CD8-positive, alpha-beta memory T cell (primary cell): ENCODE measurements at places on chromosomes 12 and 14. TPM values are rescaled to one million over a fixed set of nuclear protein-coding genes. Genes with fewer than 3 reads are reported as not detected.

NDRG2 gene
- 4.8 TPM for total RNA-seq

DNA sequence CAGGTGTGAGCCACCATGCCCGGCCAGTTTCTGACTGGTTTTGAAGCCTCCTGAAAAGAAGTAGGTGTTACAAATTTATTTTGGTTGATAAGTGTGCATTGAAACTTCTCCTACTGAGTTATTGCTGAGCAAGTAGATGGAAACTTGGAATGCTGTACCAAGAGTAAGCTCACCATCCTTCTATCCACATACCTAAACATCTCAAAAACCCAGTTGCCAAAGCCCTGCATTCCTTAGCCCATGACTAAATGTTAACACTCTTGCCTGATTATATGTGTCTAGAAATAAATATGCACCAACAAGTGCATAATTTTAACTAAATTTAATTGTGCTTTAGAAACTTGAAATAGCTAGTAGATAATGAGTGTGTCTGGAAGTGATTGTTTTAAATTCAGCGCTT, 357.8 kb downstream of the DUSP6 start:
- no peaks in the 10 kb centered on the region for H3K4me1 ChIP-seq
- H3K4me3 ChIP-seq: no peak overlapping the region
- H3K27me3 ChIP-seq: no peaks in the 10 kb centered on the region
- H3K27ac ChIP-seq: no peak overlapping the region
- no peaks in the 10 kb centered on the region for H3K36me3 ChIP-seq
- DNase-seq: no peak

DNA sequence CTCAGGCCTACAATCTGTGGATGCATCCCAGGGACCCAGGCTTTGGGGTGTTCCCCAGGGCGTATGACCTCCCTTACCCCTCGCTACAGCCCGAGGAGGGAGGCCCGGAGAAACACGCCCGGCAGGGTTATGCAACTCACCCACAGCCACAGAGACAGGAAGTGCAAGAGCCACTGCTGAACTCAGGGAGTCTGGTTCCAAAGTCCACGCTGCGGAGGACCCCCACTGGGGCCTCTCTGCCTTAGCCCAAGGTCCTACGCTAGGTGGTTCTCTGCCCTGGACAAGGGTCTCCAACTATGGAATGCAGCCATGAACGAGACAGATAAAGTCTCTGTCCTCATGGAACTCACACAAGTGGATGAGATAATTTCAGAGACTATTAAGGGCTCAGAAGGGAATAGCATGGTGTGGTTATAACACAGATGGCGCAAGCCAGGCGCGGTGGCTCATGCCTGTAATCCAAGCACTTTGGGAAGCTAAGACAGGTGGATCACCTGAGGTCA, 11.3 kb downstream of the SCARB1 start:
- no peaks in the 10 kb centered on the region for H3K4me1 ChIP-seq
- no peaks in the 10 kb centered on the region for H3K27me3 ChIP-seq
- H3K36me3 ChIP-seq: no peaks in the 10 kb centered on the region
- H3K27ac ChIP-seq: no peak overlapping the region
- H3K4me3 ChIP-seq: no peak overlapping the region

SYCP3 gene
- total RNA-seq: 0.22 TPM

GRCh38 chr14:63899953-63900352, 47.1 kb downstream of the SYNE2 start:
- DNase-seq: no peak
- H3K4me1 ChIP-seq: peaks cover 21% of the 10 kb centered on the region
- H3K36me3 ChIP-seq: no peaks in the 10 kb centered on the region
- H3K27ac ChIP-seq: no peak overlapping the region

GRCh38 chr14:100540141-100540925, 46.9 kb downstream of the BEGAIN start:
- H3K4me1 ChIP-seq: no peaks in the 10 kb centered on the region
- DNase-seq: no peak
- no peak overlapping the region for H3K27ac ChIP-seq
- no peak overlapping the region for H3K4me3 ChIP-seq
- H3K27me3 ChIP-seq: no peaks in the 10 kb centered on the region

DNA sequence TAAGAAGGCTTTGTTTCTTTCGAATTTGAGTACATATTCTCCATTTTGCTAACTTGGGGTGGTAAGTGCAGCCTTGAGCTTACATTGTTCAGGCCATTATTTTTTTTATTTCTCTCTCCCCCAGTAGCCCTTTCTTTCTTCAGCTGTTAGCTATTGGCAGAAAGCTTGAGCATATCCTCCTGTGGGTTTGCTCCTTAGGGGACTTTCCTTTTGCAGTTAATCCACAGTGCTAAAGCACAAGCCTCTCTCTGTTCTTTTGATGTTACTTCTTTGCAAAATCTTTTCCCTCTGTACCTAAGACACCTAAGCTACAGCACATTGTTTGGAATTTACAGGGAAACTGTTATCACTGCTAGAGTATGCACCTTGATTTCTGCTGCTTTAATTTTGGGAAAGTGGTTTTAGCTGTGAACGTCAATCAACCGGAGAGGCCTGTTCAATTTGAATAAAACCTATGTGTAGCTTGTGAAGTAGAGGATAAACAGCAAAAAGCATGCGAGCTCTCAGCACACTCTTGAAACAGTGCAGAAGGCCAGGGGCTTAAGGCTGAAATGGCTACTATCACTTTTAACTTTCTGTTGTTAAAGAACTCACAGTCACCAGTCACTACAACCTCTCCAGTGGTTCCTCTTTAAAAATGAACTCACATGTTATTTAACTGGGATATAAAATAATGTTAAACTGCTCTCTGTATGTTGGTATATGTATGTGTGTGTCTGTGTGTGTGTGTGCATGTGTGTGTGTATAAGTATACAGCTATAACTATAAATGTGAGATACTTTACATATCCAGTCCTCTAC, 139.2 kb downstream of the PDZRN4 start:
- no peak for DNase-seq
- no peaks in the 10 kb centered on the region for H3K27me3 ChIP-seq
- no peak overlapping the region for H3K27ac ChIP-seq
- H3K4me1 ChIP-seq: no peaks in the 10 kb centered on the region

TAMALIN gene
- total RNA-seq: 7.3 TPM

SLC38A2 gene
- 202 TPM for total RNA-seq

NRXN3 gene
- not detected for total RNA-seq

GRCh38 chr12:53793221-53793620, 41.4 kb upstream of the CISTR start:
- no peak overlapping the region for H3K27ac ChIP-seq
- H3K27me3 ChIP-seq: no peaks in the 10 kb centered on the region
- no peak for DNase-seq
- H3K4me3 ChIP-seq: no peak overlapping the region

NPFF gene
- total RNA-seq: not detected

DNA sequence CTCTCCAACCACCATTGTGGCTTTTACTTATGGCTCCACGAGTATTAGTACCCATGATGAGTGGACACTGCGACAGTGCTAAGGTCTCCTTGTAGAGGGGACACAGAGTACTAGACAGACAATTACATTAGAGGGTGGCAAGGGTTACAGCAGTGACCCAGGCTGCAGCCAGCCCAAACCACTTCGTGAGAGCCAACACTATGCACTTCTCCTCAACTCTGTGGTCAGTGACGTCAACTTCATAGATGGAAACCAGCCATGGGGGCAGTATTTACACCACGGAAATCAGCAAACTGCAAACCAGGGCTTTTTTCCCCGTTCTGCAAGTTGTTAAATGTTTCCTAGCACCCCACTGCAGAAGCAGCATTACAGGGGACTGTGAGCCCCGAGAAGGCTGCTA, 61.6 kb upstream of the ZFP36L1 start:
- H3K4me3 ChIP-seq: no peak overlapping the region
- H3K4me1 ChIP-seq: no peaks in the 10 kb centered on the region
- no peak overlapping the region for H3K27ac ChIP-seq
- H3K36me3 ChIP-seq: no peaks in the 10 kb centered on the region
- H3K27me3 ChIP-seq: no peaks in the 10 kb centered on the region
- no peak for DNase-seq

DNA sequence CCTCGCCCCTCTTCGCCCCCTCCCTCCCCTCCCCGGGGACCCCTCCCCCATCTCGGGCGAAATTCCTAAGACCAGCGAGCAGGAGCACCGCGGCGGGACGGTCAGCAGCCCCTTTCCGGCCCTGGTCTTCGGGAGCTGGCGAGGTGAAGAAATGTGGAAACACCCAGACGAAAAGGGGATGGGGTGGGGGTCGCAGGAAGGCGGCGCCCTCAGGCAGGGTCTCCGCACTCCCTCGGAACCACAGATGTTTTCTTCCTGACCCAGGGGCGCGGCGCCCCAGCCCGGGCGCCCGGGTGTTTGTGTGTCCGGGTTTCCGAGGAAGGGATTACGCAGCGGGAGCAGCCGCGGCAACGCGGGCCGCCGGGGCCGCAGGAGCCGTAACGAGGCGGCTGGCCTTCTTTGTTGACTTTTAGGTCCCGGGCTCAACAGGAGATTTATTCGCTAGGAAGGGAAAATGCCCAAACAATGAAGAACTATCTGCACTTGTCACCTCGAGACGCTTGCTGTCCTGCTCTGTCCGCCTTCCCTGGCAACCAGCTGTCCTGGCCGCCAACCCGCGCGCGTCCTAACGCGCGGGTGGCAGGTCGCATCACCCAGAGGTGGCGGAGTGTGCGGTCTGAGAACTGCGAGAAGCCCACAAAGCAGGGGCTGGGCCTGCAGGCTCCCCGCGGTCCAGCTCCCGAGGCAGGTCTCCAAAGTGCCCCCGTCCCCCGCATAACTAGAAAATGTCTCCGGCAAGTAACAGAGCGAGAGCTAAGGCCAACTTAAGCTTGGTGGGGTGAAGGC, 7.0 kb downstream of the FOXA1 start:
- H3K4me3 ChIP-seq: no peak overlapping the region
- H3K27me3 ChIP-seq: peaks cover 11% of the 10 kb centered on the region
- H3K4me1 ChIP-seq: no peaks in the 10 kb centered on the region
- no peaks in the 10 kb centered on the region for H3K36me3 ChIP-seq

DNA sequence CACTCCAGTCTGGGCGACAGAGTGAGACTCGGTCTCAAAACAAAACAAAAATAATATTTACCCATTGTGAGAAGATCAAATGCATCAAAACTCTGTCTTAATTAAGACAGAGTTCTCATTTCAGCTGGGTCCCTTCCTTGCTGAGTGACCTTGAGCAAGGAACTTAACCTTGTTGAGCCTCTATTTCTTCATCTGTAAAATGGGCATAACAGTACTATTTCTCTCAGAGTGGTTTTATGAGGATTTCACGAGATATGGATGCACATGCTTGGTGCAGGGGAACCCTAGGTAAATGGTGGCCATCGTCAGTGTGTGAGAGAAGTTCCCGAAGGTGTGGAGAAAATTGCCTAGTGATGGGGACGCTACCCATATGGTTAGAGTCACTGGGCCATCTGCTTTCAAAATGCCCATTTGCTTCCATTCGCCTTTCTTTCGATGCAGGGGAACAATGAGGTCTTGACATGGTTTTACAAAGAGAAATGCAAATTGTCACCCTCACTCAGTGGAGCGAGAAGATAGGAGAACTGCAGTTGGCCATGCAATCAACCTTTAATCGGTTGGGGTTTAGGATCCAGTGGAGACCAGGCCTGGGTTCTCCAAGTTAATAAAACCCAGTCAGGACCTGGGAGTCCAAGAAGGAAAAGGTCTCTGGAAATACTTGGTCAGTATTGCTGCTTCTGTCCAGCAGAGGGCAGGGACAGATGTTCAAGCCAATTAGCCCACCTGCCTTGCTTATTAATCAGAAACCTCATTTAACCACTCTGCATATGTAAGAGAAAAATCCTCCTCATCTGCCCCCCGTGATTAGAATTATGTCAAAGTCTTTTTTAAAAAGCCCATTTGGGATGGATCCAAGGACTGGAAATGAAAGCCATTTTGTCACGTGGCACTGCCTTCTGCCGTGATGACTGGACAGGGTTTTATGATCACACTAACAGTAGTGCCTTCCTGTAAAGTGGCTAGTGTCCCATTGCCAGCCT, 37.2 kb downstream of the CFAP251 start:
- no peak overlapping the region for H3K4me3 ChIP-seq
- no peak for DNase-seq
- no peak overlapping the region for H3K27ac ChIP-seq
- peaks cover 3% of the 10 kb centered on the region for H3K27me3 ChIP-seq
- H3K4me1 ChIP-seq: no peaks in the 10 kb centered on the region

DNA sequence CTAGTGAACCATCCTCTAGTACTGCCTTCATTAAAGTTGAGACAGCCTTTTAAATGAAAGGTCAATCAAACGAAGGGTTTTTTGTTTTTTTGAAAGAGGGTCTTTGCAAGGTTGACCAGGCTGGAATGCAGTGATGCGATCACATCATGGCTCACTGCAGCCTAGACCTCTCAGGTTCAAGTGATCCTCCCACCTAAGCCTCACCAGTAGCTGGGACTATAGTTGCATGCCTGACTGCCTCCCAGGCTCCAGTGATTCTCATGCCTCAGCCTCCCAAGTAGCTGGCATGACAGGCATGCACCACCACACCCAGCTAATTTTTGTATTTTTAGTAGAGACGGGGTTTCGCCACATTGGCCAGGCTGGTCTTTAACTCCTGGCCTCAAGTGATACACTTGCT, 114.6 kb upstream of the SINHCAF start:
- DNase-seq: no peak
- H3K36me3 ChIP-seq: no peaks in the 10 kb centered on the region
- H3K4me1 ChIP-seq: no peaks in the 10 kb centered on the region
- no peak overlapping the region for H3K4me3 ChIP-seq

DNA sequence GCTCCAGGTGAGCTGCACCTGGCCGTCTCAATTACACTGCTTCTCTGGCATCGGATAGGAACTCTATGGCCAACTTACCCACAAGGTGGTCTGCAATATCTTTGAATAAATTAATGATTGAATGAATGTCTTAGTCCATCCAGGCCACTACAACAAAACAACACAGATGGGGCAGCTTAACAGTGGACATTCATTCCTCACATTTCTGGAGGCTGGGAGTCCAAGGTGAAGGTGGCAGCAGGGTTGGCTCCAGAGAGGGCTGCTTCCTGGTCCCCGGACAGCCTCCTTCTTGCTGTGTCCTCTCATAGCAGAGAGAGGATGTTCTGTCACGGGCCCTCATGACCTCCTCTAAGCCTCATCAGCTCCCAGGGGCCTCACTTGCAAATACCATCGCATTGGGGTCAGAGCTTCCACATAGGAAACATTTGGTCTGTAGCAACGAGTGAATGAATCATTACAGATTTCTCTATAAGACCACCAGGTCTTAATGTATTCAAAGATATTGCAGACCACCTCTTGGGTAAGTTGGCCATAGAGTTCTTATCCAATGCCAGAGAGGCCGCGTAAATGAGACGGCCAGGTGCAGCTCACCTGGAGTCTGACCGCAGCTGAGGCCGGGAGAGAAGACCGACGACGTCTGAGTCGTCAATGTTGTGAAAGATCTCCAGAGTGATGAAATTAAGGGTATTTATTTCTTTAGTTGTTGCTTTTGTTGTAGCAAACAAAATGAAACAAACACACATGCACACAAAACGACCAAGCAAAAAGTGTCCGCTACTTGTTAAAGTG, 182.7 kb upstream of the C14orf180 start:
- H3K4me1 ChIP-seq: peaks cover 57% of the 10 kb centered on the region
- no peak overlapping the region for H3K4me3 ChIP-seq
- no peak for DNase-seq
- H3K27ac ChIP-seq: no peak overlapping the region
- no peaks in the 10 kb centered on the region for H3K36me3 ChIP-seq

GALC gene
- total RNA-seq: 12.4 TPM

PRB2 gene
- not detected for total RNA-seq

GRCh38 chr14:31263485-31264133, 56.0 kb upstream of the HECTD1 start:
- H3K27me3 ChIP-seq: no peaks in the 10 kb centered on the region
- H3K27ac ChIP-seq: no peak overlapping the region
- no peak for DNase-seq
- H3K4me1 ChIP-seq: no peaks in the 10 kb centered on the region
- H3K36me3 ChIP-seq: no peaks in the 10 kb centered on the region

ACSM4 gene
- not detected for total RNA-seq
